ENCODE measurements at places on chromosomes 16 and 17. TPM values are rescaled to one million over a fixed set of nuclear protein-coding genes. Genes with fewer than 3 reads are reported as not detected.

The SLC16A13 gene
- 2.7 TPM for total RNA-seq

The SOX15 gene
- total RNA-seq = 89.1 TPM

The STH gene
- not detected for total RNA-seq

The HOXB3 gene
- 2.5 TPM for total RNA-seq

DNA sequence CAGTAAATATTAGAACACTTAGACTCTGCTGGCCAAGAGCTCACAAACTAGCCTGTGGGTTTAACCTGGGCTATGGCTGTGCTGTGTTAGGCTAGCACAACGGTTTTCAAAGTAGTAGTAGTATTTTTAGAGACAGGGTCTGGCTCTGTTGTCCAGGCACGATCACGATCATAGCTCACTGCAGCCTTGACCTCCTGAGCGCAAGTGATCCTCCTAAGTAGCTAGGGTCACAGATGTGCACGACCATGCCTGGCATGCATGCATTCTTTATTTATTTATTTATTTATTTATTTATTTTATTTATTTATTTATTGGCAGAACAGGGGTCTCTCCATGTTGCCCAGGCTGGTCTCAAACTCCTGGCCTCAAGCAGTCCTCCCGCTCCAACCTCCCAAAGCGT, 10.3 kb downstream of the MRPL27 start:
- DNase-seq = no peak
- H3K4me1 ChIP-seq = no peaks in the 10 kb centered on the region
- no peak overlapping the region for H3K4me3 ChIP-seq
- no peak overlapping the region for H3K27ac ChIP-seq
- H3K36me3 ChIP-seq = peaks cover 73% of the 10 kb centered on the region

GRCh38 chr17:45577571-45578279, 87.2 kb upstream of the PLEKHM1 start:
- H3K36me3 ChIP-seq = no peaks in the 10 kb centered on the region
- peaks cover 21% of the 10 kb centered on the region for H3K4me1 ChIP-seq
- peak overlapping the region; percentile 77 for H3K27ac ChIP-seq
- H3K27me3 ChIP-seq = no peaks in the 10 kb centered on the region
- DNase-seq = no peak

GRCh38 chr17:79174193-79174765, 99.7 kb downstream of the ENGASE start:
- H3K27ac ChIP-seq = no peak overlapping the region
- no peak for DNase-seq
- H3K4me3 ChIP-seq = no peak overlapping the region
- H3K36me3 ChIP-seq = no peaks in the 10 kb centered on the region
- H3K27me3 ChIP-seq = no peaks in the 10 kb centered on the region

GRCh38 chr17:31067691-31068184, 27.0 kb upstream of the NF1 start:
- no peak overlapping the region for H3K4me3 ChIP-seq
- DNase-seq = no peak
- no peaks in the 10 kb centered on the region for H3K4me1 ChIP-seq

GRCh38 chr17:9780552-9780951, 10.8 kb downstream of the DHRS7C start:
- H3K4me1 ChIP-seq = no peaks in the 10 kb centered on the region
- H3K4me3 ChIP-seq = no peak overlapping the region
- H3K27me3 ChIP-seq = peaks cover 17% of the 10 kb centered on the region
- H3K27ac ChIP-seq = no peak overlapping the region
